ENCODE measurements at places on chromosomes 4 and X.

DNA sequence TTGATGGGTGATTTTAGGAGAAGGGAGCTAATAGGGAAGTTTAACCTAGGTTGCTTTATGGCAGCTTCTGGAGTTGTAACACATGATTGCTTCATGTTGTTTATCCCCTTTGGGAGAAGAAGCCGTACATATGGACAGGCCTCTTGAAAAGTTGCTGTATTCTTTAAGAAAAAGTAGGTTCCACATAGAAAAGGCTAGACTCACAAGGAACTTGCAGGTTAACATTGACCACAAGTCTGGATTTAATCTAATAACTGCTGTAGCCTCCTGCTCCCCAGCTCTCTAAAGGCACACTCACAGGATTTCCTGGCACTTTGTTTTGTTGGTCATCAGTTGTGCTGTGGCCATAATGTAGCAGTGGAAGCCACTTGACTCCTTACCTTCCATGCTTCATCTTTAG is 19.7 kb downstream of the FNIP2 start:
- DNase-seq, result no peak

GRCh38 chrX:110944751-110945675 is 149.4 kb upstream of the CHRDL1 start:
- peak; percentile 49 for DNase-seq

- DNase-seq, result no peak
Observed at GRCh38 chr4:31964685-31965084, 1244.5 kb downstream of the PCDH7 start.

DNA sequence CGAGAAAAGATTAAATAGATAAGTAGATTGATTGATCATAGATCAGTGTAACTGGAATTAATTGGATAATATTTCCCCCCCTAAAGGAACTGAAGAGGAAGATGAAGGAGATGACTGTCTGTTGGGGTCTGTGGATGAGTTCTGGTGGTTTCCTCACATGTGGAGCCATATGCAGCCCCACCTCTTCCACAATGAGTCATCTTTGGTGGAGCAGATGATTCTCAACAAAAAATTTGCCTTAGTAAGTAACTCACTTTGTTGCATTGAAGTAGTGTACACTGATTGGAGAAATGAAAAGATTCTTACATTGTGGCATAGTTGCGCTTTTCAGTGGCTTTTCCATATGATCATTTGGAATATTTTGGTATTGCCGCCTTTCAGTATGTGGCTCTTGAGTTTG is 80.4 kb downstream of the NDST3 start:
- DNase-seq, result no peak

DNA sequence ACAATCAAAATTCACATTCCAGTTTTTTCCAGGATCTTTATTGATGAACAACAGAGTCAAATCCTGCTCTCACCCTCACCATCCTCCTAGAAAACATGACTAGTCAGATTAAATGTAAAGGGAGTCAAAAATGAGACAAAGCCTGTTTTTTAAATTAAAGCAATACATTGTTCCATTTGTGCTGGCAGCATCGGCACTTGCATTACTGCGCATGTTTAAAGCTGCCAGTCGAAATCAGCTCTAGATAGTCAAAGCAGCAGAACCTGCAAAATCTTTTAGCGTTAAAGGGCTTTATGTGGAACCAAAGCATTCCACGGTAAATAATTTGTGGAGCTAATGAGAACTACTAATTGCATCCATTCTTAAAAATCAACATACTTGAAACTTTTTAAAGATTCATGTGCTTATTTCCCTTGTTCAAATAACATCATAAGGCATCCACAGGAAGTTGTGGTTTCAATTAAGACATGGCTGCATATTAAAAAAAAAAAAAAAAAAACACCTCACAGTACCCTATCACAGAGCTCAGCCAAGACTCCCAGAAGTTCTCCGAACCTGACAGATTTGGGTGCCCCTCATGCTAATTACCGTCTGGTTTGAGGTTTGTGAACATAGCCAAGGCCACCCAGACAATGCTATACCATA is 82.2 kb downstream of the SH3KBP1 start:
- DNase-seq, result no peak

DNA sequence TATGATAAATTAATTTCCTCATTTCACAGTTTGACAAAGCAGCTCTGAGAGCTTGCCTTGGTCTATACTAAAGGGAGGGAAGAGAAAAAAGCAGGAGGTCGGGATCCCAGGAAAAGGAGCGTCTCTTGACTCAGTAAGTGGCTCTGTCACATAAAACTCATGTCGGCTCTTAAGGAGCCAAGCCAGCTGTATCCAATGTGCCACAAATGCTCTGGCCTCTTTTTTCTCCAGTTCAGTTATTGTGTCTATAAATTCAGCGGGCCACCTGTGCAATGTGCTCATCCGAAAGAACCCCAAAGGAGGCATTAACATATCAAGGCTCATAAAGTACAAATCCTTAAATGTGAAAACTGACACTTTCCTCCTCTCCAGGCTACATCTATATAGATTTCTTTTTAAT is 337.7 kb upstream of the FAM241A start:
- no peak for DNase-seq

Data from right cardiac atrium (tissue), 5 donors.